Amniotic epithelial cell (primary cell): ENCODE measurements at places on chromosomes 6 and 20.

- DNase-seq, result no peak
Observed at GRCh38 chr6:157145656-157146285, 177.5 kb downstream of the TMEM242 start.

DNA sequence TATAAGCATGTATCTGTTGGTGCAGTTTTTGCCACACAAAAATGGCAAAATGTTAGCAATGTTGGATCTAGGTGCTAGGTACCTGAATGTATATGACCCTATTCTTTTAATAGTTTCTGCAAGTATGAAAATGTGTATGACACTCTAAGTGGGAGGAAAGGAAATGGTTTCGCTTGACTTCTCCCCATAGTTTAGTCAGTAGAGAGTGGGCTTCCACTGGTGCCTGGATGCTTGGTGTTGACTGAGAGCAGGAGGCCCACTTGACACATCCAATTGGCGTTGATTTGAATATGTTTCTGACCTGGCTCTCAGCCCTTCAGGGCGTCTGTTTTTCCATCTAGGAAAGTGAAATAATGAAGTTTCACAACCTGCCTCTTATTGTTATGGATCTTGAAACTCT lies 41.8 kb upstream of the GABRR1 start:
- no peak for DNase-seq

GRCh38 chr6:36563237-36563927 lies 16.1 kb upstream of the STK38 start:
- no peak for DNase-seq

DNA sequence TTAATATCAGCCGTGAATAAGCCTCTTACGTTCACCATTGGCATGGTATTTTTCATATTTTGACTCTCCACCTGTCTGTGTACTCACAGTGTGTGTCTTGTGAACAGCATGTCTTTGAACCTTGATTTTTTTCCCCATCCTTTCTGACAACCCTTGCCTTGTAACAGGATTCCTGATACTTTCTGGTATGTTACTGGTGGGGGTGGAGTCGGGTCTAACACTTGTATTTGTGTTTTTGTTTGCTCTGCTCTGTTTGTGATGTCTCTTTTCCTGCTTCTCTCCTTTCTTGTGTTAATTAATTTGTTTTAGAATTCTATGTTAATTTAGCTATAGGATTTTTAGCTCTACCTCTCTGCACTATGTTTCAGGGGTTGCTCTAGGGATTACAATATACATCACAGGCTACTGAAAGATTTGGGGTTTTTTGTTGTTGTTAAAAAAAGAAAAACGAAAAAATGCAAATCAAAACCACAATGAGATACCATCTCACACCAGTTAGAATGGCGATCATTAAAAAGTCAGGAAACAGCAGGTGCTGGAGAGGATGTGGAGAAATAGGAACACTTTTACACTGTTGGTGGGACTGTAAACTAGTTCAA lies 245.1 kb downstream of the CDH4 start:
- DNase-seq, result no peak

DNA sequence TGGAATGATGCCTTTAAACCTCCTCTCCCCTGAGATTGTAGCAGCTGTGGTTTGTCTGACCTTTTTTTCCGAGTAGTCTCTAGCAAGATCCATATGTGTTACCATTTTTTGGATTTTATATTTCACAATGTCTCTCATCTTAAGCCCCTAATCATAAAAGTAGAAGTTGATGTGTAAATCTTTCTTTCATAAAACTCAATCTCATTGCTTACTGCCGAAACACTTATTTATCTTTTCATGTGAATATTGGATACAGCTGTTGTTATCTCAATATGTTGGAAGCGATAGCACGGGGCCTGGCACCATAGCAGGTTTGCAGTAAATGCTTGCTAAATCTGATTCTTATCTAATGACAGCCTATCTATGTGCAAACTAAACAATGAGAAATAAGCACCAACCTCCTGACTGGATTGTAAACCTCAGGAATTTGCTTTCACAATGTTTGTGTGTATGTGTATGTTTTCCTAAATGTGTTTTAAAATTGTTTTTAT lies 14.2 kb downstream of the SMPDL3A start:
- peak; percentile 96 for DNase-seq

- DNase-seq, result peak; percentile 83
Observed at GRCh38 chr20:208942-209566, 18.0 kb upstream of the DEFB129 start.
